Left colon (tissue), 2 donors: ENCODE measurements at places on chromosomes 3 and 15. TPM values are rescaled to one million over a fixed set of nuclear protein-coding genes. Genes with fewer than 3 reads are reported as not detected.

DNA sequence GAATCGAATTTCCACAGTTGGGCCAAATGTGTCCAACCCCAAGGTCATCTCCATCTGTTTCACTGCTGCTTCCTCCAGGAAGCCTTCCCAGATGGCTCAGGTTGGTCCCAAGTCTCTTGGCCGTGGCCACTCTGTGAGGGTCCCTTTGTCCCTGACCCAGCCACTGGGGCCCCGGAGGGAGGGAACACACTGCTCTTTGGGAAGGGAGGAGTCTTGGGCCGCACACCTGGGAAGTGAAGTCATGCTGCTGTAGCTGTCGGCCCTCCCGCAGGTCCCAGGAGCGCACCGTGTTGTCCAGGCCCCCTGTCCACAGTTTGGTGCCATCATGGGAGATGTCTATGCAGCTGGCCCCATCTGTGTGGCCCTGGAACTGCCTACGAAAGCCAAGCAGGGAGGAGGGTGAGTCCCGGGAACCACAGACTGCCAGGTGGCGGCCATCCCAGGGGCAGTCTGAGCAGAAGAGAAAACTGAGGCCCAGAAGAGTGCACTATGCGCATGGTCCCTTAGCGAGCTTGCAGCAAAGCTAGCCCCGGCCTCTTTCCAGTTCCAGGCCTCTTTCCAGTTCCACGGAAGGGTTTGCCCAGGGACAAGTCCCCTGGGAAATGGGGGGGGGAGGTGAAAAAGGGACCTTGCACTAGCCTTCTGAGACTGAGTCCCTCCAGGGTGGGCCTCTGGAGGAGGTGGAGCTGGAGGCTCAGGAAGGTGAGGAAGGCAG lies 44.6 kb downstream of the TLE3 start:
- no peak for DNase-seq

GRCh38 chr15:89362203-89363101 lies 27.8 kb upstream of the POLG start:
- no peak for DNase-seq

DNA sequence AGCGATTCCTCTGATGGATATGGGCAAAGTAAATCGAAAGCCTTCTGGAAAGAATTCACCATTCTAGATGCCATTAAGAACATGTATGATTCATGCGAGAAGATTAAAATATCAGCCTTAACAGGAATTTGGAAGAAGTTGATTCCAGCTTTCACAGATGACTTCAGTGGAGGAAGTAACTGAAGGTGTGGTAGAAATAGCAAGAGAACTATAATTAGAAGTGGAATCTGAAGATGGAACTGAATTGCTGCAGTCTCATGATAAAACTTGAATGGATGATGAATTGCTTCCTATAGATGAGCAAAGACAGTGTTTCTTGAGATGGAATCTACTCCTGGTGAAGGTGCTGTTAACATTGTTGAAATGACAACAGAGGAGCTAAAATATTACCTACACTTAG lies 30.1 kb upstream of the TBC1D23 start:
- DNase-seq = no peak

DNA sequence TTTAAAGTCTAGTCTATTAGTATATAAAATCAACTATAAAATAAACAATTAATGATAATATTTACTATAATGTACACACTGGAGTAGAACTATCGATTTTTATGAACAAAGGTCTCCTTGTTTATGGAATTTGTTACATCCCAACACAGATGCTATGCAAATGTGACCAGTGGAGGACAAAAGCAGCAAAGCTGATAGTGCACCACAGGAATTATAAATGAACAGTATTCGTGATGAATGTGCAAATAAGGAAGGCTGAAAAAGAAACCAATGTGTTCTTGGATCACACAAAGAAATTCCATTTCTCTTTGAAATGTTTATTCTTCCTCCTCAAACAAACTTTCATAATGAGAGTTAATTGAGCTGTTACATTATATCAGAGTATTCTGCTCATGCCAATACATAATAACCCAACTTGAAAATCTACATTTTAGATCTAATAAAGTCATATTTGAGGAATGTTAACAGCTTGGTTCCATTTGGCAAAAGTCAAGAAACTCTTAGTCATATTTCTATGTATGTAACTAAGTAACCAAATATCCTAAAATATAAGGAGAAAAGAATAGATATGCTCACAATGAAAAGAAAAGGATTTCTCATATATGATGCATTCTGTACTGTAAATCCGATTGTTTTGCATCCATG lies 79.3 kb downstream of the NEK10 start:
- no peak for DNase-seq

DNA sequence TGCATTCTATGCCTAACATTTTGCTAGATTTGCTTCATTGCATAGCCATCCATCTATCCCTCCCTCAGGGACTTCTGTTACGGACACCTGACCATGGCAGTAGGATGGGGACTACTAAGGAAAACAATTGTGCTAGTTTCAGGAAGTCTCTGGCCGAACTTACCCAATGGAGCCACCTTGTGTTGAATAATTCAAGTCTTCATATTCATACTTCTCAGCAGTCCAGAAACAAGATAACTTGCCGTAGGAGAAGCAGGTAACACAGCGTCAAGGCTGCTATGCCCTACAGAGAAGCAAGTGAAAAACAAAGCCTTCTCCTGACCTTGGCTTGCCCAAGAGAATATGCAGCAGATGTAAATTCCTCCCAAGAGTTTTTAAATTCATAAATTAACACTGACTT lies 685.3 kb downstream of the GRM7 start:
- DNase-seq = no peak

The SERPINI2 gene
- total RNA-seq = not detected

The C3orf22 gene
- total RNA-seq = not detected

The PLSCR2 gene
- total RNA-seq = 2.7 TPM

The AEN gene
- 16.9 TPM for total RNA-seq

The EPB42 gene
- not detected for total RNA-seq
